ENCODE measurements at places on chromosomes 6 and 20. TPM values are rescaled to one million over a fixed set of nuclear protein-coding genes. Genes with fewer than 3 reads are reported as not detected.

- no peak overlapping the region for H3K27ac ChIP-seq
- no peaks in the 10 kb centered on the region for H3K36me3 ChIP-seq
- no peak overlapping the region for H3K4me3 ChIP-seq
Observed at GRCh38 chr6:161487694-161488093, 213.8 kb upstream of the AGPAT4 start.

GRCh38 chr20:14210146-14210545 lies 127.3 kb downstream of the FLRT3 start:
- no peak overlapping the region for H3K27ac ChIP-seq
- no peak for DNase-seq
- H3K27me3 ChIP-seq, result no peaks in the 10 kb centered on the region

DNA sequence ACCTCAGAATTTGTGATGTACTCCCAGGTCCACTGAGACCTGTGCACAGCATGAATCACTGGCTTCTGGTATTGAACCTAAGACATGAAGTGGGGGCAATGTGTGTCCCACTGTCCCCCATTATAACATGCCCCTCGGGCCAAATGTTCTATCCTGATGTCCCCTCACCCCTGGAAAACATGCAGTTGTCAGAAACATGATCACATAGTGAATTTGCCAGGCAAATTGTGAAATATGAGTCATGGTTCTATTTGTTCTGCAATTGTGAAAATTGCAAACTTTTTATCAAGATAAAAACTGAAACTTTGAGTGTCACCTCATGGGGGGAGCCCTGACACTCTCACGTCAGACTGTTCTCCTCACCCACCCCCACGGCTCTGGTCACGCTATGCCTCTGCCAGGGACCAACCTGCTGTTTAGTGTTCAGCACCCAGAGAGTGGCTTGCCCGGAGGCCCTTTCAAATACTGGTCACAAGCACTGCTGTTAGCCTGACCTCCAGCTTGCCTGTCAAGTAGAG lies 305.3 kb downstream of the CLIC5 start:
- peaks cover 43% of the 10 kb centered on the region for H3K4me1 ChIP-seq
- no peaks in the 10 kb centered on the region for H3K27me3 ChIP-seq
- no peak overlapping the region for H3K4me3 ChIP-seq
- H3K27ac ChIP-seq, result peak overlapping the region; percentile 87
- DNase-seq, result peak; percentile 86
- no peaks in the 10 kb centered on the region for H3K36me3 ChIP-seq

GRCh38 chr6:73525546-73526330 lies 4.9 kb upstream of the EEF1A1 start:
- peaks cover 2% of the 10 kb centered on the region for H3K36me3 ChIP-seq
- no peak overlapping the region for H3K4me3 ChIP-seq
- H3K27me3 ChIP-seq, result no peaks in the 10 kb centered on the region
- DNase-seq, result no peak
- peaks cover 18% of the 10 kb centered on the region for H3K4me1 ChIP-seq
- no peak overlapping the region for H3K27ac ChIP-seq

GRCh38 chr6:170554013-170554795 lies at the start of gene TBP:
TBP (plus strand) TSS chr6:170554369; CDS start chr6:170557030, 2,661 bp downstream.
- H3K27me3 ChIP-seq, result no peaks in the 10 kb centered on the region
- peaks cover 22% of the 10 kb centered on the region for H3K4me1 ChIP-seq
- H3K27ac ChIP-seq, result no peak within 1 kb of the TSS
- DNase-seq, result peak; percentile 97

- H3K4me3 ChIP-seq, result no peak overlapping the region
- DNase-seq, result no peak
- H3K36me3 ChIP-seq, result no peaks in the 10 kb centered on the region
- peaks cover 12% of the 10 kb centered on the region for H3K4me1 ChIP-seq
Observed at GRCh38 chr6:11869672-11870340, 91.2 kb upstream of the ADTRP start.

- H3K4me1 ChIP-seq, result peaks cover 7% of the 10 kb centered on the region
- no peaks in the 10 kb centered on the region for H3K36me3 ChIP-seq
- H3K27me3 ChIP-seq, result peaks cover 17% of the 10 kb centered on the region
- no peak for DNase-seq
Observed at GRCh38 chr6:53353624-53354023, 4.9 kb upstream of the ELOVL5 start.

GRCh38 chr6:72642435-72642834 lies 20.6 kb downstream of the KCNQ5 start:
- no peak for DNase-seq
- H3K4me1 ChIP-seq, result peaks cover 29% of the 10 kb centered on the region
- H3K27me3 ChIP-seq, result no peaks in the 10 kb centered on the region
- no peak overlapping the region for H3K27ac ChIP-seq
- no peak overlapping the region for H3K4me3 ChIP-seq
- no peaks in the 10 kb centered on the region for H3K36me3 ChIP-seq

DNA sequence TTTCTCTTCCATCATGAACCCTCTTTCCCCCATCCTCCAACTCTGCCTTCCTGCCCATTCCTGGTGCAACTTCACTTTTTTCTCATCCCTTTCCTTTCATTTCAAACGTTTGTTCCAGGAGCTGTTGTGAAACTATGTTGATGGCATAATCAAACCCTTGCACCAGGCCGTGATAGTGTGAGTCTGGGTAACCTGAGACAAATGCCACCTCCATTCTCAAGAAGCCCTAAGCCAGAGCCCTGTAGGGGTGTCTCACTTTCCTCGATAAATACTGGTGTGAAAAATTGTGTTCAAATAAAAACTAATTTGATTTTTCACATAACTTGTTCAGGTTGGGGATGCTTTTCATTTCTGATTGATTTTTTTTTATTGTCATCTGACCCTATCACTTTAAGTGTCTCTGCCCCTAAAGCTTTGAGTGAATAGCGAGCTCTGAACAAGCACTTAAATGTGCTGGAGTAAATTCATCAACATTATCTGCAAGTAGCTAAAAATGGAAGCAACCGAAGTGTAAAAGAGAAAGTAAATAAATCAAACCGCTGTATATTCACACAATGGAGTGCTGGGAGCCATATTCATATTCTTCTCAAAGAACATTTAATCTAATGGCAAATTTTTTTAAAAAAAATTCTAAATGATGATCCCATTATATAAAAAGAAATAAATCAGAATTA lies 303.1 kb upstream of the CDYL start:
- H3K36me3 ChIP-seq, result no peaks in the 10 kb centered on the region
- H3K4me3 ChIP-seq, result no peak overlapping the region
- H3K27me3 ChIP-seq, result peaks cover 8% of the 10 kb centered on the region
- no peak overlapping the region for H3K27ac ChIP-seq
- H3K4me1 ChIP-seq, result no peaks in the 10 kb centered on the region
- DNase-seq, result no peak

GRCh38 chr6:69146385-69146784 lies 511.3 kb downstream of the ADGRB3 start:
- no peak for DNase-seq
- no peak overlapping the region for H3K27ac ChIP-seq
- no peaks in the 10 kb centered on the region for H3K36me3 ChIP-seq
- H3K4me1 ChIP-seq, result peaks cover 3% of the 10 kb centered on the region
- H3K4me3 ChIP-seq, result no peak overlapping the region

DNA sequence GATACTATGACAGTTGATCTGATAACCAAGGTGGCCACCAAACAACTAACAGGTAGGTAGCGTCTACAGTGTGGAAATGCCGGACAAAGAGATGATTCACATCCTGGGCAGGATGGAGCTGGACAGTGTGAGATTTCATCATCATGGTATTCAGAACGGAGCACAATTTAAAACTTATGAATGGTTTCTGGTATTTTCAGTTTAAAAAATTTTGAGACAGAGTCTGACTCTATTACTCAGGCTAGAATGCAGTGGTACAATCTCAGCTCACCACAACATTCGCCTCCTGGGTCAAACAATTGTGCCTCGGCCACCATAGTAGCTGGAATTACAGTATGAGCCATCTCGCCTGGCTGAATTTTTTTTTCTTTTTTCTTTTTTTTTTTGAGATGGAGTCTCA lies 43.8 kb downstream of the CEP57L1 start:
- H3K4me1 ChIP-seq, result no peaks in the 10 kb centered on the region
- H3K27me3 ChIP-seq, result no peaks in the 10 kb centered on the region
- no peak overlapping the region for H3K4me3 ChIP-seq
- H3K36me3 ChIP-seq, result peaks cover 12% of the 10 kb centered on the region

- no peak overlapping the region for H3K27ac ChIP-seq
- H3K36me3 ChIP-seq, result no peaks in the 10 kb centered on the region
- no peaks in the 10 kb centered on the region for H3K4me1 ChIP-seq
- DNase-seq, result no peak
- H3K27me3 ChIP-seq, result no peaks in the 10 kb centered on the region
Observed at GRCh38 chr6:47428288-47428687, 49.3 kb upstream of the CD2AP start.

GRCh38 chr6:45466686-45467085 lies 89.0 kb upstream of the SUPT3H start:
- no peak overlapping the region for H3K27ac ChIP-seq
- H3K4me1 ChIP-seq, result peaks cover 22% of the 10 kb centered on the region
- no peaks in the 10 kb centered on the region for H3K27me3 ChIP-seq

DNA sequence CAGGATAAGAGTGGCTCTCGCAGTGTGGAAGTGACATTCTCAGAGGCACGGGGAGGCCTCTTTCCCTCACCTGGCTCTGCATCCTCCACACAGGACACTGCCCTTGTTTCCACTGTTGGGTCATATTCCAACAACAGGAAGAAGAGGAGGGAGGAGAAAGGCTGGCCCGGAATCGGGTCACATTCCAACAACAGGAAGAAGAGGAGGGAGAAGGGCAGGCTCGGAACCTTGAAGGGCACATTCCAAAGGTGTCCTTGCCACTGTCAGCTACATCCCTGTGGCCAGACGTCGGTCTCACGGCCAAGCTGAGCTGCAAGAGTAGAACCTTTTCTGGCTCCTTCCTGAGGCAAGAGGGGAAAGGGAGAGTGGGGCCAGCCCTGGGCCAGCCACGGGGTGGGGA lies 25.4 kb downstream of the CHRNA4 start:
- H3K27me3 ChIP-seq, result peaks cover 30% of the 10 kb centered on the region
- no peak for DNase-seq
- no peak overlapping the region for H3K4me3 ChIP-seq
- H3K4me1 ChIP-seq, result peaks cover 26% of the 10 kb centered on the region
- H3K36me3 ChIP-seq, result no peaks in the 10 kb centered on the region

Gene PTCRA
- total RNA-seq, result not detected

Gene FILIP1
- 0.10 TPM for total RNA-seq

Gene TFAP2B
- 27.5 TPM for total RNA-seq

Gene CST4
- not detected for total RNA-seq

Gene PRSS16
- total RNA-seq, result not detected

Gene CCN6
- not detected for total RNA-seq
